ENCODE measurements at places on chromosomes 1 and 21. TPM values are rescaled to one million over a fixed set of nuclear protein-coding genes. Genes with fewer than 3 reads are reported as not detected.

The E2F2 gene
- 0.78 TPM for total RNA-seq

The CASQ2 gene
- 0.47 TPM for total RNA-seq

The OR2T33 gene
- total RNA-seq: not detected

The PRRX1 gene
- total RNA-seq: 5.5 TPM

The LEMD1 gene
- 6.9 TPM for total RNA-seq

The KIF26B gene
- total RNA-seq: 31.7 TPM

The IRF6 gene
- 0.31 TPM for total RNA-seq

Data from occipital lobe (tissue), 3 donors.